ENCODE measurements at places on chromosomes 16 and 17.

DNA sequence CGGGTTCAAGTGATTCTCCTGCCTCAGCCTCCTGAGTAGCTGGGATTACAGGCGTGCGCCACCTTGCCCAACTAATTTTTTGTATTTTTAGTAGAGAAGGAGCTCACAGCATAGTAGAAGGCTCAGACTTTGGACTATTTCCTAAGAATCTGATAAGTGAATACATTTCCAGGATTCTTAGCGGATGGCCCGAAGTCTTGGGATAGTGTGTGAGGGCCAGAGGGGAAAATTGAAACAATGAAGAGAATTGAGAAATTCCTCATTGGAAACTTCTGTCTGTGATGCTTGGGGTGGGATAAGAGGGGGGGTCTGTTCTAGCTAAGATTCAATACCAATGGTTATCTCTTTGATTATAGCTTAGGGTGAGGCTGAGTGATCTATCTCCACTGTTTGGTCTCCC is 183.3 kb downstream of the MSI2 start:
- no peak for DNase-seq

DNA sequence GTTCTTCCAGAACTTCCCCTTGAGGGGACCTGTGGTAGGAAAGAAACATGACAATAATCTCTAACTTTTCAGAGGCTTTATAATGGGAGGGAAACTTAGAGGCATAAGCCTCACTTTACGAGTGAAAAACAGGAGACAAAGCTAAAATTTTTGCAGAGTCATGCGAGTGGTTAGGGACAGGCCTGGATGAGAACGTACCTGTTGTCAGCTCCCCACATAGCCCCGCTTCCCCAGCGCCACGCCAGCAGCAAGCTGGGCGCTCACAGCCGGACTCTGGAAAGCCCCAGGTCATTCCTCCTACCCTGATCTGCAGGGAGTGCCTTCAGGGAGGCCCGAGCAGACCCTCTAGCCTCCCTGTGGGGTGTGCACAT is 53.6 kb downstream of the LDHD start:
- no peak for DNase-seq

DNA sequence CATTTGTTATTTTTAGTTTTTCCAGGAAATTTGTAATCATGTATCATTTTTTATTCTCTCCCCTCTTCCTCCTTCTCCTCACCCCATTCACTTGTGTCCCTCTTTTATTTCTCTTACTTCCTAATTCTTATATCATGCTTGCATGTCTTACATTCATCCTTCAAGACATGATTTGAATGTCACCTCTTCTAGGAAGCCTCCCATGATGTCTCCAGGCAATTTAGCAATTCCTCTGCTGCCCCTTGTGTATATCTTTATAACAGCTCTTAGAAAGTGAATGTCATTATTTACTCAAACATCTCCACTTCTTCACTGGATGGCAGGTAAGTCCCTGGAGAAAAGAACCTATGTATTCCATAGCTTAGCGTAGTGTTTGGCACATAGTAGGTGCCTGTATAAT is 7.8 kb downstream of the HNF1B start:
- DNase-seq: no peak

DNA sequence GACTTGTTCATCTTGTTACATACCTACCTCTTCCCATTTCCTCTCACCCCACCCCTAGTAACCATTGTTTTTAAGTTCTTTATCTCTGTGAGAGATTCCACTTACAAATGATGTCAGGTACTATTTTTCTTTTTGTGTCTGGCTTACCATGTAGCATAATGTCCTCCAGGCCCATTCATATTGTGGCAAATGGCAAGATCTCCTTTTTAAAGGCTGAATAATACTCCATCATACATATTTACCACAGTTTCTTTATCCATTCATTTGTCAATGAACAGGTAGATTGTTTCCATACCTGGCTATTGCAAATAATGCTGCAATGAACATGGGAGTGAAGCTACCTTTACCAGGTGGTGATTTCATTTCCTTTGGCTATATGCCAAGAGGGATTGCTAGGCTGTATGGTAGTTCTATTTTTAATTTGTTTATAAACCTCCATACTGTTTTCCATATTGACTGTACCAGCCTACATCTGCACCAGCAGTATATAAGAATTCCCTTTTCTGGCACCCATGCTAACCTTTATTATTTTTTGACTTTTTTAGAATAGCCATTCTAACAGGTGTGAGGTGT is 53.9 kb downstream of the NSRP1 start:
- no peak for DNase-seq

DNA sequence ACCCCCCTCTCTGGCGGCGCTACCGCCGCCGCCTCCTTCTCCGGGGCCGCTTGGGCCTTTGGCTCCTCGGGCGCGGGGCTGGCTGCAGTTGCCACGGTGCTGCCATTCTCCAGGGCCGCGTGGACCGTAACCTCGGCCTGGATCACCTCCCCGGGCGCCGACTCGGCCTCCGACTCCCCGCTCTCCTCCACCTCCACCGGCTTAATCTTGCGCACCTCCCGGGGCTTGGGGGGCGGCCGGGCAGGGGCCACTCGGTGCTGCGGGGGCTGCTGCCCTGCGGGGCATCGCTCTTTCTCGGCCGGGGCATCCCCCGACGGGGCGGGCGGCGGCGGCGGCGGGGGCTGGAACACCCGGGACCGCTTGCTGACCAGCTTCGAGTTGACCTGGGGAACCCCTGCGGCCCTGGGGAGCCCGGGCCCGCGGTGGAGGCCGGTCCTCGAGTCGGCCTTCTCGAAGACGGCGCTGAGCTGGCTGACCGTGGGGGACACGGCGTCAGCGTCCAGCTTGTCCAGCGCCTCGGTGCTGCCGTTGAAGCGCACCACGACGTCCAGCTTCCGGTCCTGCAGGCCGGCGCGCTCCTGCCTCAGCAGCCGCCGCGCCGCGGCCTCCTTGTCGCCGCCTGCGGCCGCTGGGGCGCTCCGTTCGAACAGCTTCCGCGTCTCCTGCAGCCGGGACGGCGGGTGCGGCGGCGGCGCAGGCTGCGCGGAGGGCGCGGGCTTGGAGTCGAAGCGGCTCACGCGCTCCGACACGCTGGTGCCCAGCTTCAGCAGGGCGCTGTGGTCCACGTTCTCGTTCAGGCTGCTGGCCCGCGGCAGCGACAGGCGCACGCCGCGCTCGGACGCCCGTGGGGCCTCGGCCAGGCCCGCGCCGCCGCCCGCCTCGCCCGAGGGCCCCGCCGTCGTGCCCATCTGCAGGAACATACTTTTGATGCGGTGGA is 792 bp downstream of the PPP1R9B start:
- peak; percentile 64 for DNase-seq

DNA sequence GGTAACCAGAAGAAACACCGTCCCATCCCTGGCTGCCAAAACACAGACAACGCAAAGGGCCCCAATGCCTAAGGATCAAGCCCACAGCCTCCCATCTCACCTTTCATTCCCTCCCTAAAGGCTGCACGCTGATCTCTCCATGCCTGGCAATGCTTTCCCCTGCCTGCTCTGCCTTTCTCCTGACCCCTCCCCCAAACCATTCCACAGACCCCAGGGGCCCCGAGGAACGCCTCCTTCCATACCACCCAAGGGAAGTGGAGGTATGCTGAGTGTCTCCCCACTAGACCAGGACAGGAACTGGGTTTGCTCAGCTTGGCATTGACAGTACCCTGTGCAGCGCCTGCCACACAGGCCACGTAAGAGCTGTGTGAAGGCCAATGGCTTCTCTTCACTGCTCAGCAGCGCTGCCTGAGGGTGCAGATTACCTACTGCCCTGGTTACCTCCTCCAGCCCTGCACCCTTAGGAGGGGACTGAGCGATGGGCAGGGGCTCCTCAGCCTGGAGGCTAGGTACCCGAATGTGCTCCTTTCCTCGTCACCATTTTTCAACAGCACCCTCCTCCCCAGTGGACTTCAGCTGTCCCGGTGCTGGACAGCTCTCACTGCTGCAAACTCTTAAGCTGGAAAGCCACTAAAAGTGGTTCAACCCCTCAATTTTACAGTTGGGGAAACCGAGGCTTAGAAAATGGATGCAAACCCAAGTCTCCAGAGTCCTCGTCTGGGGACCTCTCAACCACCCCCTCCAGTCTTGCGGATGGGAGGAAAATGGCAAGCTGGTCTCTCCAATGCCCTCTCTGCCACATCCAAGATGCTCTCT is 45.0 kb downstream of the SRCIN1 start:
- DNase-seq: peak; percentile 66

DNA sequence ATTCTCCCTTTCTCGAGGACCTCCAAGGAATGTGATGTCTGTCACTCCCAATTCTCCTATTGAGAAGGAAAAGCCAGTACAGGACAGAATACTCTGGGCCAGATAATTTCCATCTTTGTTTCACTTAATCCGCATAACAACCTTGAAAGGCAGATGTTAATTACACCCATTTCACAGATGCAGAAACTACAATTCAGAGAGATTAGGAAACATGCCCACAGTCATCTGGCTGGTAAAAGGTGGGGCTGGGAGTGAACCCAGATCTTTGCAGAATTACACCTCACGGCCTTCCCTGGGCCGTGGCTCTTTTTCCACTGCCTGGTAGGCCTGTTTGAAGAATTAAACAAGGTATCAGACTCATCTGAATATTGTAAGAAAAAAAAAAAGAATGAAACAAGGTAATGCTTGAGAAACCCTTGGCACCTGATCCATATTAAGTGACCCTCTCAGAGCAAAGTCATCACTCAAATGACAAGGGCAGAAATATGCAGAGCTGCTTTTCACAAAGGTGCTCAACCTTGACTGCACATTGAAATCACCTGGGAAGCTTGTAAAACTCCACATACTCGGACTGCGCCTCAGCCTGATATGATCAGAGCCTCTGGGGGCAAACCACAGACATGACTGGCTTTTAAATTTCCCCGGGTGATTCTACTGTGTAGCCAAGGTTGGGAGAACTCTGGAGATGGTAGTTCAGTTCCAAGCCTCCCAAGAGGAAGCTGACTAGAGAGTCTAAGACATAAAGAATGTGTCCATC is 16.6 kb upstream of the G6PC1 start:
- DNase-seq: no peak

GRCh38 chr17:6641247-6641863 is 495 bp downstream of the TXNDC17 start:
- no peak for DNase-seq

- no peak for DNase-seq
Measured at GRCh38 chr17:58521680-58522079, 7.2 kb upstream of the MTMR4 start.

- DNase-seq: no peak
Measured at GRCh38 chr16:46817961-46818360, 13.0 kb downstream of the C16orf87 start.

DNA sequence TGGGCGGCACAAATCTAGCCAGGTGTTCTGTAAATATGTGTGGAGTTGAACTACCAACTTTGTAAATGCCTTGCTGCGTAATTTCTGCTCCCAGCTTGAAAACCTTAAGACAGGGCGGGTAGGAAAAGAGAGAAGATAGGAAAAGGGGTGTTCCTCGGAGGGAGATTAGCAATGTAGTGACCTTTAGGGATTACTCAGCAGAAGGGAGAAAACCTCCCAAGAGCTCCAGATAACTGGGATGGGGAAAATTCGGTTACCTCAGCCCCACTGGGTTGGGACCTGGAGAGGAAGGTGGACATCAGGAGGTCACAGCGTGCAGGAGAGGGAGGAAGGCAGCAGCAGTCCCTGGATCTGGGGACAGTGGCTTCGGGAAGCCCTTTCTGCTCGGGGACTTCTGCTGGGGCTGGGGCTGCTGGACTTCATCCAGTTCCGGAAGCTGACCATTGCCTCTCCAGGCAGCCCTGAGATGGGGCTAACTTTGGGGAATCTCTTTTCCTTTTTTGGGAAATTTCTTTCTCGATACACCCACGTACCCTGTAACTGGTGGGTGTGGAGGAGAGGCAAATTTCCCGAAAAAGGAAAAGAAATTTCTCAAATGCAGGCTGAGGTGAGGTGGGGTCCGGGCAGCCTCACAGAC is 39.2 kb downstream of the MPRIP start:
- DNase-seq: no peak

DNA sequence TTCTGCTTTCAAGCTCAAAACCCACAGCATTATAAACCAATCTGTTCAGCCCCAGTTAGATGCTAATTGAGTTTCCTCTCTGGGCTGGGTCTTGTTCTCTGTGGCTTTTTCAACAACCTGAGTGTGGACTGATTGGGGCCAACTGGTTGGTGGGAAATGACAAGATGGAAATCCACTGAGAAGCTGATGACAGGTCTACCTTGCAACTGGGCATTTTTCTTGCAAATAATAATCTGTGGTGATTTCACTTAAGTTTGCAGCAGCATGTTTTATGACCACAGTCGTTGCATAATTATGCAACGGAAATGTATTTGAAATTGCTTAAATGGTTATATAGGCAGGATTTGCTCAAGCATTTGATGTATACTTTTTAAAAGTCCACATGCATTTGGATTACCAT is 69.9 kb downstream of the AKAP1 start:
- no peak for DNase-seq

GRCh38 chr16:87864331-87864989 is 4.8 kb downstream of the SLC7A5 start:
- no peak for DNase-seq

DNA sequence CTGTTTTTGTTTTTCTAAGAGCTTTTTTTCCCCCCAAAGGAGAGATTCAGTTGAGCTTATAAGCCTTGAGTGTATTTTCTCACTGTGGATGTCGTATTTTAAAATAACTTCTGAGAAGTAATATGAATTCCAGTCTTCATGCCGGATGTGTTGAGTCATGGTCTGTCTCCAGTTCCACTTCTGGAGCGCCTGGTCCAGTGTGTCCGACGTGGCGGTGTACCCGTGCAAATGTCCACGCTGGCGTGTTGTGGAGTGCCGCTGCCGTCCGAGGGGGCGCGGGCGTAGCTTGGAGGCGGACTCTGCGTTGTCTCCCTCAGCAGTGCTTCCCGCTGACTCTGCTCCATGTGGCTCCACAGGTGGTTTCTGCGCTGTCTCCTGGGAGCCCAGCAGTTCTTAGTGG is 60.9 kb upstream of the ZNF750 start:
- DNase-seq: peak; percentile 61

DNA sequence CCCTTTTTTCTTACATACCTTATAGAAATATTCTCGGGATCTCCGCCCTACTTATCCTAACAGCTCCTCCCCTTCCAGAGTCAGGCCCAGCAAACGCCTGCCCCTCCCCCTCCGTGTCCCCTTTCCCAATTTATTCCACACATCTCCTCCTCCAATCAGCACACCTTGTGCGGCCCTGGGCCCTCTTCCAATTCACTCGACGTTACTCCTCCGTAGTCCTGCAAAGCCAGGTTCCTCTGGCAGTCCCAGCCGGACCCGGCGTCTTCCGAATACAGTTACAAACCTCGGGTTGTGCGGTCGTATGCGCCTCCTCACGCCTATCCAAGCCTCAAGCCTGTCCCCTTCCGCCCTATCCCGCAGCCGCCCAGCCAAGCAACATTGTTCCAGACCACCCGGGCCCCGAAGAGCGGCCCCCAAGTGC is 677 bp downstream of the CBX1 start:
- peak; percentile 47 for DNase-seq

DNA sequence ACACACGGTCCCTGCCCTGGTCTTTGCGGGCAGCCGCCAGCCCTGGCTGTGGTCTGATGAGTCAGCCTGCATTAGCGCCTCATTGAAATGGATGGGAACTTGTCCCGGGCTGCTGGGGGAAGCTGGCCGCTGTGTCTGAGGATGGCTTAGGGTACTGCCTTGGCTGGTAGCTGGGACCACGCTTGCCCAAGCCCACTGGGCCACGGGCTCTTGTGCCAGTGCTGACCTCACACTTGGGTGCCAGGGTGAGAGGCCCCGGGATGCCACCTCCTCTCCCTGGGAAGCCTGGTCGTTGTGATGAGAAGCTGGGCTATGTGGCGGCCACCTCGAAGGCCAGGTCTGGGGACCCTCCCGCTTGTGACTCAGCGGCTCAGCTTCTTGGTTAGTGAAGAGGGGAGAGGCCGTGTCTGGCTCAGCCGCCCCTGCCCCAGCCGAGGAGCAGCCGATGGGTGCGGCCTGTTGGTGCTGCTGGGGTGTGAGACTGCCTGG is 10.7 kb downstream of the CACNA1H start:
- DNase-seq: no peak

Measured in AG08396 (cell line).